Peyer's patch (tissue), 4 donors: ENCODE measurements at places on chromosomes 3 and 15. TPM values are rescaled to one million over a fixed set of nuclear protein-coding genes. Genes with fewer than 3 reads are reported as not detected.

DNA sequence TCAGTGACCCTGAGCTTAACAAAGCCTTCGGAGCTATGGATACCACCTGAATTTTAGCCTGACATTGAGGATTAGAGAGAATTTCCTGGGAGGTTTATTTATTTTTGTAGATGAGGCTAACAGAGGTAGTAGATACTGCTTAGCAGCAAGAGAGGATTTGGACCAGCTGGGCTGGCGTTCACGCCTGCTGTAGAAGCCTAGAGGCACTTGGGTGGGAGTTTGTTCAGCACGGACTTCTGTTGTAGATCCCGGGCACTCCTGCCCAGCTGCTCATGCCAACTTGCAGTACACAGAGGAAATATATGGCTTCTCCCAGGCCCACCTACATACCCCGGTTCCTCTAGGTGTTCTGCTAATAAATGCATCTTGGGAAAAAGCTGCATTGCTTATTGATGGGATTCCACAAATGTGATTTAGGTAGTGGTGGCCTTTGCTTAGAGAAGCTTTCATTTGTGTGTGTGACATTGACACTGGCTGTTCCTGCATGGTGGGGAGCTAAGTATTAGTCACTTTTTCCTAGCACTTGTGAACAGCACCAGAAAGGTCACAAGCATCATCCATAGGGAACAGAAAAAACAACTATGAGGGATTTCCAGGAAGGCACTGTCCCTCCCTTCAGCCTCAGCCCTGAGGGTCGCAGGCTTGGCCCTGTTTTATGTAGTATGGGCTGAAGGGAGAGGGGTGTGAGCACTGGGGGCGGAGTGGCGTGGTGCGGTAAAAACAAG lies 324.8 kb upstream of the LRRFIP2 start:
- no peak for DNase-seq

- no peak for DNase-seq
Observed at GRCh38 chr15:86235667-86236066, 156.0 kb downstream of the AGBL1 start.

DNA sequence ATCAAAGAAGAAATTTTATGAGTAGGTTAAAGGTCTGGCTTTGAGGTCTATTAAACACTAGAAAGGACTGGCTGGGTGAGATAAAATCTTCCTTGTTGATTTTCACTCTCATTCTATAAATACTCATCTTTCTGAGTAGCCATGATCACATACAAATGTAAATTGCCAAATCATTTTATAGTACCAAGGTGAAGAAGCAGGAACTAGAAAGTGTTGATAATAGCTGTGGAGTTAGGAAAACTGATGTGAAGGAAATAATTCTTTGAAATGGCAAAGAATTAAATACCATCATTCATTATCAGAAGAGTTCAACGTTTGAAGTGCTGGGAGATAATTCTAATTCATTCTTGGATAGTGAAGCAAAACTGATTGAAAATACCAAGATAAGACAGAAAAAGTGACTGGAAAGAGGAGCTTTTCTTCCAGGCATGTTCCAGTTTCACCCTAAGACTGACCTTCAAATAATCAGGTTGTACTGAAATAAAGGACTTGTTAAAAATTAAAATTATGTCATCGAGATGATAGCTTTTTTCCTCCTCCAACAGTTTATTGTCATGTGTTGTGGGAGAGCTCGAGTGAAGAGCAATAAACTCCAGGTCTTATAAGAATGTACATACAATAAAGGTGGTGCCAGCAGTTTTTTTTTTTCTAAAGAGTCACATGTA lies 17.4 kb downstream of the THBS1 start:
- no peak for DNase-seq

DNA sequence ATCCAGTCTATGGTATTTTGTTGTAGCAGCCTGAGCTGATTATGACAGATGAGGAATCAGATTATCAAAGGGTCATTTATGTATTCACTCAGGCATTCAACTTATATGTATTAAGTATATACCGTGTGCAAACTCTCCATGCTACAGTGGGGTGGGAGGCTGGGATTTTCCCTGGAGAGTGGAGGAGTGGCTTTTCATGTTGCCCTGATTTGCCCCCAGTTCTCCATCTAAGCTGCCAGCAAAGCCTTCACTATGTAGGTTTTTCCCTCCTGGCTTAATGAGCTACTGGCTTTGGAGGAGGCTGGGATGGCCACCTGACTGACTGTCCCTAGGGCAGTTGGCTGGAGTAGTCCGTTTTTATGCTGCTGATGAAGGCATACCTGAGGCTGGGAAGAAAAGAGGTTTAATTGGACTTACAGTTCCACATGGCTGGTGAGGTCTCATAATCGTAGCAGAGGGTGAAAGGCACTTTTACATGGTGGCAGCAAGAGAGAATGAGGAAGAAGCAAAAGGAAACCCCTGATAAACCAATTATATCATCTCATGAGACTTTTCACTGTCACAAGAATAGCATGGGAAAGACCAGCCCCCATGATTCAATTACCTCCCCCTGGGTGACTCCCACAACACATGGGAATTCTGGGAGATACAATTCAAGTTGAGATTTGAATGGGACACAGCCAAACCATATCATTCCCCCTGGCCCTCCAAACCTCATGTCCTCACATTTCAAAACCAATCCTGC lies 253.9 kb downstream of the RPLP1 start:
- DNase-seq, result no peak

The GRAMD1C gene
- total RNA-seq, result 30.7 TPM

The TNFSF10 gene
- total RNA-seq, result 52.0 TPM

The VIPR1 gene
- total RNA-seq, result 52.8 TPM

The AGBL1 gene
- not detected for total RNA-seq
